CD4-positive, alpha-beta T cell treated with Interferon alpha-2 for 1 hour (primary cell): ENCODE measurements at places on chromosomes 16 and 17.

DNA sequence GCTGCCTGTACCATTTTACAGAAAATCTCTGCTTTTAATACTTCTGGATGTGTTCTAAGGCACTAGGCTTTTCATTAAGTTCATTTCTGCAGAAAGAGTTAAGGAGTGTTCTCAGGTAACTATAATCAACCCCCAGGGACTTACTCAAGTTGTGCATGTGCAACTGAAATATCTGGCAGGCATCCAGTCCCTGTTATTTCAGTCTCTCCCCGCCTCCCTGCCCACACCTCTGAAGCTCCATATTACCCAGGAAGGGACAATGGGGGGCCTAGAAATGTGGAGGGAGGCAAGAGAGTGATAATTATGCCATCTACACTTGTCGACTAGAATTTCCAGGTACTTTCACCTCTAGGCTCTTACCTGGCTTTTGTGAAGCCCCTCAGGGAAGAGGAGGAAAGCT lies 432.2 kb downstream of the MAF start:
- DNase-seq = no peak

- DNase-seq = no peak
Observed at GRCh38 chr17:41212524-41213169, 13.8 kb upstream of the KRTAP9-2 start.

DNA sequence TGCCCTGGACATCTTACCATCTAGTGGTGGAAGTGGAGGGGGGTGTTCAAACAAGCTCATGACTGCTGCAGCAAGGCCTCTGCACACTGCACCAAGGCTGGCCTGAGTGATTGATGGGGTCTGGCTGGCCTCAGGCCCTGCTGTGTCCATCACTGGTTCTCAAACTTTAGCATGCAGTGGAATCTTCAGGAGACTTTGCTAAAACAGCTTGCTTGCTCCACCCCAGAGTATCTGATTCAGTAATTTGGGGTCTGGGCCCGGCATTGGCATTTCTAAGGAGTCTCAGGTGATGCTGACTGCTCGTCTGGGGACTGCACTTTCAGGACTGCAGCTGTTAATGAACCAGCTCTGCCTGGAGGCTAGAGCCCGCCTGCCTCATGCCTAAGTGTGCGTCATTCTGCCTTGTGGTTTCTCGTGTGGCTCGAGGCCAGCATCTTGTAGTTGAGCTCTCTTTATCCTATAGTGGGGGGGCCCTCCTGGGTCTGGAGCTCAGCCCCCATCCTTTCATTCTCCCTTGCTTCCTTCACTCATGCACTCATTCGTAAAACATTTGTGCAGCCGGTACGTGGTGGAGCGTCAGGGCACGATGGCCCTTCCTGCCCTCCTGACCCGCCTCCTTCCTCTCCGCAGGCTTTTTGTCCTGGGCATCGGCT lies 4.1 kb downstream of the MGAT5B start:
- no peak for DNase-seq

DNA sequence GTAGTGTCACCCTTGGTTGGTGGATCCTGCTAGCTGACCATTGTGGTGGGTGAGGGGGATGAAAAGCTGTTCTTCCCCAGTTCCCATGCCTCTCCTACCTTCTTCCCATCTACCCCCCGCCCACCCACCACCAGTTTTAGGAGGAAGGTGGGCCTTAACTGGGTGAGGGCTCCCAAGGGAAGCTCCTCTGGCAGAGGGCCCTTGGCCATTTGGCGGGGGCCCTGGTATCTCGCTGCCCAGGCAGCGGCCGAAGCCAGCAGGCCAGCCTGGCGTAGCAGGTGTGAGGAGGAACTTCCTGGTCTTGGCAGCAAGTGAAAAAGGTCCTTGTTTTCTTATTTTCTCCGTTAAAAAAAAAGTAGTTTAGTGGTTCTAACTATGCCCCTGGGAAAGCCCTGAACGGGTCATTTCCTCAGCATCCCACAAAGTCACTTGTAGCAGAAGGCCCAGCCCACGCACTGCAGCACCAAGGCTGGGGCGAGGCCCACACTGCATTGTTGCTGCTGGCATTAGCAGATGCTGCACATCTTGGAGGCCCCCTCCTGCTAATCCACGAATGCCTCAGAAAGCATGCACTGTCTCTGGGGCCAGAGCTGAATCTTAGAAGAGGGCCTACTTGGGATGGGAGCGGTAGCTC lies 72.5 kb downstream of the MPRIP start:
- no peak for DNase-seq

GRCh38 chr16:12392585-12393091 lies 411.0 kb downstream of the CPPED1 start:
- DNase-seq = no peak

DNA sequence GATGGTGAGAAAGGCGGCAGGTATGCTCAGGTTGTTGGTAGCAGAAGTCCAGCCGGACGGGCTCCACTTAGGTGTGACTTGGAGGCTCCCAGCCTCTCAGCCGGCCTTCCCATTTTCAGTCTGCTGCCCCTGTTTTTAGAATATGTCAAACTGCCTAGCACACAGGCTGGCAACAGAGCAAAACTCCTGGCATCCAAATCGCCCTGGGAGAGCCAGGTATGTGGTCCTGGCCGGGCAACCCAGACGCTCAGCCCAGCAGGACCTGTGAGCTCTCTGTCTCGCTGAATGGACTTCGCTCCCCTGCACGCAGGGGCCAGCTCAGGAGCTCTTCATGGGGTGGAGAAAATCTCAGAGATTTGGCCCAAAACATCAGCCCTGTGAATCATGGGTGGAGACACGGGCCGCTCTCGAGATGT lies 147.9 kb upstream of the CHMP6 start:
- no peak for DNase-seq

DNA sequence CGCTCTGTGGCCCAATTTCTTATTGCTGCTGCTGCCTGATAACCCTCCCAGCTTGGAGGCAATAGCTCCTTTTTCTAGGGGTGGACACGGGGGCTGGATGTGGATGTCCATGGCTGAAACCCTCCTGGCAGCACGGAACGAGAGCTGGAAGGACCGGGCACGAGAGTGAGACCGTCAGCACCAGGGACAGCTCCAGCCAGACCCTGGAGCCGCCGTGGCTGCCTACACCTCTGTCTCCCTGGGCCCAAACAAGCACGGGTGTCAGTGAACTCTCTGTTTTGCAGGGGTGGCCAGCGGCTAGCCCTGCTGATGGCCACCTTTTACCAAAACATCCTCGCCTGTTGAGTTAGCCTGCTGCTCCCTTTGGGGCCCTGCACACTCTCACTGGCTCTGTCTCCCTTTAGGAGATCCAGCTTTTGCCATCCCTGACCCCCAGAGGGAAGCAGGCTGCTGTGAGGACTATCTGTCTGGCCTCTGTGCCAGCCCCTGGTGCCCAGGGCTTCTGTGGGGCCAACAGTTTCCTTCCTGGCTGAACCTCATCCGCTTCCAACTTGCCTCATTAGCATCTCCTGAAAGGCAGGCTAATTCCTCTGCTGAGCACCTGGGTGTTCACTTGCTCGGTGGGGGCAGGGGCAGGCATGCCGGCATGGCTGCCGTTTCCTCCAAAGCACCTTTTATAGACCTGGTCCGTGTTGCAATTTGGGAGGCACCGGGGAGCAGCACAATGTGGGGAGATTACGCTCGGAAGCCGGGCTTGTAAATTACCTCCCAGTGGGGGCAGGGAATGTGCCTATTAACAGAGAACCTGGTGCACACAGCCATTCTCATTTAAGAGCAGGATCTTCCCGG lies 118.1 kb downstream of the ENGASE start:
- no peak for DNase-seq

- DNase-seq = peak; percentile 20
Observed at GRCh38 chr16:67942200-67942509, 1.8 kb downstream of the LCAT start.

GRCh38 chr16:61797296-61797795 lies 238.9 kb downstream of the CDH8 start:
- no peak for DNase-seq

DNA sequence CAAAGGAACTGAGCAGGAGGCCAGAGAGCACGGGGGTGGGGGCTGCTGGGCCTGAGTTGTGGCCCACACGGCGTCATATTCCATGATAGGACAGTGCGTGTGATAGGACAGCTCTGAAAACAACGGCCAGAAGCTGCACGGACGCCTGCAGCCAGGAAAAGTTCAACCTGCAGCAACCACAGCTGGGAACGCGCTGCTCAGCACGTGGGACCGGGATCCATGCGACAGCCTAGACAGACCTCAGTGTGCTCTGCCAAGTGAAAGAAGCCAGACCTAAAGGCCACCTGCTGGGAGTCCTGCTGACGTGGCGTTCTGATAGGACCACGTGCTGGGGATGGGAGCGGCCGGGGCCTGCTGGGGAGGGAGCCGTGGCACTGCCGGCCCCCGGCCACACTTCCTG lies 21.6 kb downstream of the CTU2 start:
- no peak for DNase-seq

GRCh38 chr17:49723423-49723822 lies 15.7 kb upstream of the SLC35B1 start:
- no peak for DNase-seq

DNA sequence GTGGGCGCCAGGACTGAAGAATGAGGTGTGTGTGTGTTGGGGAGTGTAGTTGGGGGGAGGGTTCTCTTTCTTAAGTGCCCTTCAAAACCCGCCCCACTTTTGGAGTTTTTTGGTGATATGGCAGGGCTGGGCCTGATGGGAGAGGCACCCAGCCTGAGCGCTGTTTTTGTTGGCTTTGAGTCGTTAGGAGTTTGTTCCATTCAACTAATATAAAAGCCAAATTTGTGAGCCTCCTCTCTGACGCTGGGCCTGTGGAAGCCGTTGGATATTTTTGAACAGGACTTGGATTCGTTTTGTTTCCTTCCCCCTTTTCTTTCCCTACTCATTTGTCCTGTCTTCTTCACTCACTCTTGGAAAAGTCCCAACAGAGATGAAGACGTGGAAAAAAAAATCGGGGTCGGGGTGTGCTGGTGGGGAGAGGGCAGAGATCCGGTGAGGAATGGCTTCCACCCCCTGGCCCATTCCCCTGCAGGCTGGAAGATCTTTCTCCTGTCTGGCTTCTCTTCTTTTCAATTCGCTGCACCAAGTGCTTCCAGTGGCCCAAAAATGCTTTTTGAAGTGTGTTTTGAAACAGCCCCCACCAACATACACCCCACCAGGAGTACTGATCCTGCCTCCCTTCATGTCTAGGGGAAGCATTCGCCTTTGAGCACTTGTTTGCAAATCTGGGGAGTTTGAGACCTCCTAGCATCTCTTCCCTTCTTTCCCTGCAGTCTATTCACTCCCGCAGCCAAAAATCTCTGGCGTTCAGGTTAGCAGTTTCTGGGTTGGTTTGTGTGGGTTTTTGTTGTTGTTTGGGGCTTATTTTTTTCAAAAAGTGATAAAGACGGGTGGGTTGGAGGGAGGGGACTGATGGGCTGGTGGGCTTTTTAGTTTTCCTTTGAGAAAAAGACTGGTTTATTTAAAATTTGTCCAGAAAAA lies 2.6 kb downstream of the FZD2 start:
- DNase-seq = no peak

GRCh38 chr17:45296003-45296832 lies 20.6 kb downstream of the MAP3K14 start:
- DNase-seq = peak; percentile 54

DNA sequence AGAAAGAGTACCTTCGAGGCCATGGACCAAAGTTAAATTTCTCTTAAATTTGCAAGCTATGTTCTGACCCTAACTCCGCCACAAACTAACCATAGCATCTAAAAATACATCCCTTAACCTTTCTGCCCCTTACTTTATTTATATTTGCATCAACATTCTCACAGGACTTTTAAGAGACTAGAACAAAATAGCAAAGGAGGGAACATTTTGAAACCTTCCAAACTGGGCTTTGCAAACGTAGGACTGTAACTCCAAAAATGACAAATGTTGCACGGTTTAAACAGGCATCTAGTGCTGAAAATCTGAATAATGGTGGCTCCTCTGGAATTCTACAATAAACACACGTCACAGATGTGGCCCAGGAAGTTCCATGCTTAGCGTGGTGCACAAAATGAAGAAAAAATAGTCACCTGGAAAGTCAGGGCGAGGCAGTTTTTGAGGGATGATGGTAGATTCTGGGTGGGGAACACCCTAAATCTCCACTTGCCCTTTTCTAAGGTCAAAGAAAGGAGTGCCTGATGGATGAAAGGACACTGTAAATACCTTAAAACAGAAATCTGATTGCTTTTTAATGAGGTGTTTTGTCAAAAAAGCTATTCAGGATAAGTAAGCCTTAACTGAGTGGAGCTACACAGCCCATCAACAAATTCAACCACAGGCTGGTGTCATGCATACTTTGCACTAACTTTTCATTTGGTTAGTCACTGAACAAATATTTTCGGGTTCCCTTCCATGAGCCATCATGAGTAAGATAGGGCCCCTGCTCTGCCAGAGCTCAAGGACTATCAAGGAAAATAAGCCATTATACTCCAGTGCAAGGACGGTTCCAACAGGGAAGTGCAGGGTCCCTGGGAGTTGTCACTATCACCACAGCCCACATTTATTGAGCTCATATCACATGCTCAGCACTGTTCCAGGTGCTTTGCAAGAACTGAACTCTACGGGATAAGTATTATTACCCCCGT lies 21.2 kb downstream of the ARHGAP17 start:
- DNase-seq = no peak

GRCh38 chr17:75514919-75515495 lies 330 bp downstream of the CASKIN2 start:
- DNase-seq = no peak

DNA sequence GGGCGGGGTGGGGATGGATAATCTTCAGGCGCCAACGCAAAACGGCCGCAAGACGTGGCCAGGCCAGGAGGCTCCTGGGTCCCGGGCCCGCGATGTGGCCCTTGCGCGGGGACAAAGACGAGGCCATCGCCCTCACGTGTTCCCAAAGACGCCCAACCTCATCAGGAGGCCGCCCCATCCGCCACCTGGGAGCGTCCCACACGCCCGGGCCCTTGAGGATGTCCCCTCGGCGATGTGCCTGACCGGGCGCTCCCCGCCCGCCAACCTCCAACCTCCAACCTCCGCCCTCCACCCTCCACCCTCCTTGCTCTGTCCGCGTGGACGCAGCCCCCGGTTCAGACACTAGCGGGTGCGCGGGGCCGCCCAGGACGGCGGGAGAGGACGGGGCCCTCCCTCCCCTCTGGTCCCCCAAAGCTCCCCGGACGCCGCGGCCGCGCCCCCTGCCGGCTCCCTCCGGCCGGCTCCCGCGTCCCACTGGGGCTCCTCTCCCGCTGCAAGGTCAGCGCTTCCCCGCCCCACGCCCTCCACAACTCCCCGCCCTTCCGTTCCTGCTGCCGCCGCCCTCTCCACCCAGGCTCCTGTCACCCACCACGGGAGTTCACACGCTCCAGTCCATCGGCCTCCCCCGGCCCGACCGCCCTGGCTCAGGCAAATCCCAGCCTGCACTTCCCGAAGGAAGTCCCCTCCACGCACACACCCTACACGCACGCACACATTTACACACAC lies 250.8 kb upstream of the RPL38 start:
- peak; percentile 17 for DNase-seq

DNA sequence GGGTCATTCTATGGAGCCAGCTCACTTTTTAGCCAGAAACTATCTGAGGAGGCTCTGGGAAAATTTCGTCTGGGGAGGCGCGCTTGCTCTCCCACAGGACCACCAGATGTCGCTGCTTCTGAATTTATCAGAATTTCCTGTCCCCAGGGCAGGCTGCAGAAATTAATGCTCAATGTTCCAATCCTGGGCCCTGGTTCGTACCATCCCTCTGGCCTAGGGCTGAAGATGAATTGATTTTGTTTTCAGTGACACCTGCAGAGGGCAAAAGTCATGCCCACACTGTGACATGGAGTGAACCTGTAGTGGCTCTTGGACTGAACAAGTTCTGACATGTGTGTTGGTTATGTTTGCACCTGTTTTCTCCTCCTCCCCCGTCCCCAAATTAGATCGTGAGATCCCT lies 482.6 kb downstream of the NPIPA7 start:
- DNase-seq = peak; percentile 40

- DNase-seq = no peak
Observed at GRCh38 chr16:3022684-3023414, 893 bp downstream of the HCFC1R1 start.

GRCh38 chr16:59886021-59886420 lies 1151.9 kb upstream of the GOT2 start:
- DNase-seq = no peak

- DNase-seq = no peak
Observed at GRCh38 chr17:2939714-2940351, 123.6 kb downstream of the OR1D5 start.
